HTR-8/SVneo (cell line): ENCODE measurements at places on chromosomes 11 and 22.
A peak's percentile ranks its signal among the peaks of the same experiment; 100 is the strongest.

DNA sequence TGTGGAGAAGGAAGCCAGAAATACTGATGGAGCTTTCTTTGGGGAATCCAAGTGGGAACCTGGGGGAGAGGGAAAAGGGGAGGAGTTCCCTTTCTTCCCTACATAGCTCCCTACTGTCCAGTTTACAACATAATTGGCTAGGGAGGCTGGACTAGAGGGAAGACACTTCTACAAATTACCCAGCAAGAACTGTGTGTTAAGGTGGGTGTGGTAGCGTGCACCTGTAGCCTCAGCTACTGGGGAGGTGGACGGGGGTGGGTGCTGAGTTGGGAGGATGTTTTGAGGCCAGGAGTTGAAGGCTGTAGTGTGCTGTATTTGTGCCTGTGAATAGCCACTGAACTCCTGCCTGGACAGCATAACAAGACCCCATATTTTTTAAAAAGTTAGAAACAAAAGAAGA, 74.0 kb downstream of the NAV2 start:
- no peak for DNase-seq

DNA sequence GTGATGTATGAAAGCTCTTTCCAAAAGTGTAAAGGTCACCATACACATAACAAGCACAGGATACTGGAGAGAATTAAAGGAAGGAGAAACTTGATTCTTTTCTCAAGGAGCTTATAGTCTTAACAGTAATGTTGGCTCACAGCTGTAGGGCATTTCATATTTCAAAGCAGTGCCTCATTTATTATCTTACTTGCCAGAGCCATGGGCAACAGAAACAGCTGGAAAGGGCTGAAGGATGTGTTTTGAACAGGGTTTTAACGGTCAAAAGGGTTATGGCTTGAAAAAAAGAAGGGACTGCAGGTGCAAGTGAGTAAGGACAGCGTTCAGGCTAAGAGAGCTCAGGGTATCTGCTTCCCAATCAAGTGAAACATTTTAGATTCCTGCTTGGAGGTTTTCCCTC, 2.7 kb upstream of the GRAMD1B start:
- no peak for DNase-seq

DNA sequence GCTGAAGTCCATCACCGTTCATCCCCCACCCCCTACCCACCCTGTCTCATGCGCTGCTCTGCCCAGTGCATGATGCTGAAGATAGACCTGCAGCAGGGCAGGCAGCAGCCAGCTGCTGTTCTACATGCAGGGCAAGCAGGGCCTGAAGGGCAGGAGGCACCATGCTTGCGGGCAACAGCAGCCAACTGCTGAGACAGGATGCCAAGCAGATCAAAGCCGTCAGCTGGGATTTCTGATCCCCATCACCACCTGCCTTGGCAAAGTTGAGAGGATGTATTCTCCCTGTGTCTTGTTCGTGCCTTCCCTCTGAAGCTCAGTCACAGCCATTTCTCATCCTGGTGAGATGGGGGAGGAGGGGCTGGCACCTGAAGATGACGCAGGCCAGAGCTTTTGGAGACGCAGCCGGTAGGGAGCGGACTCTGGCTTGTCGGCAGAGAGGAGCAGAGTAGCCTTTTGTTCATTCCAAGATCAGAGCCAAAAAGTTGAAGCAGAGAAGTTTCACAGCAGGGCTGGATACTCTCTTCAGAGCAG, 227.0 kb downstream of the GRIK4 start:
- DNase-seq: no peak

GRCh38 chr11:8097926-8098325, 16.9 kb downstream of the TUB start:
- no peak for DNase-seq

- DNase-seq: no peak
Observed at GRCh38 chr11:20051469-20052399, 108.5 kb downstream of the DBX1 start.

- DNase-seq: no peak
Observed at GRCh38 chr11:5719703-5720495, 16.3 kb upstream of the OR56B1 start.

- peak; percentile 17 for DNase-seq
Observed at GRCh38 chr11:17790453-17790852, 55.9 kb downstream of the KCNC1 start.

- DNase-seq: peak; percentile 39
Observed at GRCh38 chr11:35009191-35009943, 92.9 kb downstream of the PDHX start.

- peak; percentile 27 for DNase-seq
Observed at GRCh38 chr22:25025491-25026400, 73.2 kb downstream of the KIAA1671 start.

DNA sequence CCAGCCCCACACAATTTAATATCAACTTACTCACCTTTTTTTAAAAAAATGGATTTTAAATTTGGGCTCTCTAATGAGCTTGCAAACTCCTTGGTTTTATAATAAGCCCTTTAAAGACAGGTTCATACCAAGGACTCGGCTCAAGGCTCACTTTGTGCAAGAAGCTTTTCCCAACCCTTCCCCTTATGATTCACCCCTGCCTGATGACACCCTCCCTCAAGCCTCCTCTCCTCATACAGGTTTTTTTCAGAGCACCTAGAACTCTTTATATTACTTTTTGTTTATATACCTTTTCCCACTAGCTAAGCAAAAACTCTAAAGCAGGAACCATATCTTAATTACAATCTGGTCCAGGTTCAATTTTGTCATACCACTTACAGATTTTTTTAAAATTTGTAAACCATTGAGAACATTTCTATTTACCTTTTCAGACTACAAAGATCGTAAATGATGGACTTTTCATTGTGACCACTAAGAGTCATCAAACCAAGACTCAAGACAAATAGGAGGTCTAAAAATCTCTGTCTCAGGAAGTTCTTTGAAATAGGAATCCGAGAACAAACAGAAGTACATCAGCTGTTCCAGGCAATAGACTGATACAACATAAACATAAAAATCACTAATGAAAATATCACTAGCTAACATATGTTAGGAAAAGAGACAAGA, 13.1 kb upstream of the EXPH5 start:
- no peak for DNase-seq

- DNase-seq: no peak
Observed at GRCh38 chr11:45345491-45345890, 59.4 kb upstream of the SYT13 start.

DNA sequence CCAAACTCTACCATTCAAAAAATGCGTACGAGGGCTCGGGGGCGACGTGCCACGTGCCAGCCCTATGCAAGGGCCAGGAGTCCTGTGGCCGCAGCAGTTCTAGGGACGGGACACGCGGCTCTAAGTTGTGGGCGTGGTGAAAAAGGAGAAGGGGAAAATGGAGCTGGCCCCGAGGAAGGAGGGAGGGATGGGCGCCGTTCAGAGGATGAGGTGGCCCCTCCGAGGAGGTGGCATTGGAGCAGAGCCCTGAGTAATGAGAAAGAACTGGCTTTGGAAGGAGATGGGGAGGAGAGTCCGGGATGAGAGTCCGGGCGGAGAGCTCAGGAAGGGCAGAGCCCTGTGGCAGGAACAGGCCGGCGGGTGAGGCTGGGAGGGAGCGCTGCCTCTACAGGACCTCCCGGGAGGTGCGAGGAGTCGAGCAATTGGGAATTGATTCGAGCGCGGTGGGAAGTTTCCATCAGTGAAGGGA, 21.0 kb downstream of the OTUB1 start:
- DNase-seq: no peak

GRCh38 chr11:128936606-128937251, 5.9 kb downstream of the TP53AIP1 start:
- no peak for DNase-seq

- DNase-seq: peak; percentile 2
Observed at GRCh38 chr22:34111210-34111824, 191.0 kb upstream of the LARGE1 start.

- DNase-seq: no peak
Observed at GRCh38 chr11:6664551-6664950, 8.9 kb upstream of the DCHS1 start.

- no peak for DNase-seq
Observed at GRCh38 chr11:3795131-3796001, 2.0 kb downstream of the NUP98 start.

GRCh38 chr22:19750507-19751490, 9.8 kb upstream of the TBX1 start:
- peak; percentile 42 for DNase-seq

DNA sequence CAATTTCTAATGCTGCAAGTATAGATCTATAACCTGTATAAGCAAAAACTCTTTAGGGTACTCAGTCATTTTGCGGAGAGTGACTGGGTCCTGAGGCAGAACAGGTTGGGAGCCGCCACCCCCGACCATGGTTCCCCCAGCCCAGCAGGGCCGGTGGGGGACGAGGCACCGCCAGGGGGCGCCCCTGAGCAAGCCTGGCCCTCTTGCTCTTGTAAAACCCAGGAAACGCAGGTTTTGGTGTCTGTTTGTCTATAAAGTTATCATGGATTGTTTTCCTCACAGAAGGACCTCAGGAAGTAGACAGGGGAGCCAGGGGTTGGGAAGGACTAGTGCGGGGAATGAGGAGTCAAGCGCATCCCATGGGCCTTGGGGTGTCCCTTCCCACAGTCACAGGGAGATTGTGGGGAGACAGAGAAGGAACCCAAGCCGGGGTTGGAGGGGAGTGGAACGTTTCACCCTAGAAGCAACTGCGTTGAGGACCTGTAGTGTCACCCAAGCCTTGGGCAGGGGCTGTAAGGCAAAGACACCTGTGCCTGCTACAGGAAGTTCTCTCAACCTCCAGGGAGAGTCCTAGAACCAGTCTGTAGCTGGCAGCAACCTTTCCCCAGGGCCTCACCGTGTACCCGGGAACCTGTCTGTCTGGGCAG, 26.4 kb downstream of the KCTD17 start:
- DNase-seq: peak; percentile 56

DNA sequence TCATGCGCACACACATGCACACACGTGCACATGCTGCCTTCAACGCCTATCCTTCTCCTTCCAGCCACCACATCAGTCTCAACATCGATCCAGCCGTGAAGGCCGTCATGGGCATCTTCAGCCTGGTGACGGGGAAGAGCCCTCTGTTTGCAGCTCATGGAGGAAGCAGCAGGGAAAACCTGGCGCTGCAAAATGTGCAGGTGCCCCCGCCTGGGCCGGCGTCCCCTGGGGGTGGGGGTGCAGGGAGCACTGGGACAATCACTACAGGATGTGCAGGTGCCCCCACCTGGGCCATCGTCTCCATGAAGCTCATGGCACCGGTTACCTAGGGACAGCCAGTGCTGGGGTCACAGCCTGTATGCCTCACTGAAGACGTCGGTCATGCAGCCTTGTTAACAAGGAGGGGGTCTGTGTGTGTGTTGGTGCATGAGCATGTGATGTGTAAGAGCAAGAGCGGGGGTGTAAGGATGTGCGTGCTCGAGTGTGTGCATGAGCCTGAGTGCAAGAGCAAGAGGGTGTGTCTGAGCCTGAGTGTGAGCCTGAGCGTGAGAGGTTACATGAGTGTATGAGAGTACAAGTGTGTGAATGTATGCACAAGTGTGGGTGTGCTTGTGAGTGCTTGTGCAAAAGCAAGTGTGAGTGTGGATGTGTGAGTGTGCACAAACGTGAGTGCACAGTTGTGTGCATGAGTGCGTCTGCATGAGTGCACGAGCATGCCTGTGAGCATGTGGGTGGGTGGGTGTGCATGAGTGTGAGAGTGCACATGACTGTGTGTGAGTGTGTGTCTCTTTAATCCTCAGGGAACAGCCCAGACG, 31.5 kb downstream of the NADSYN1 start:
- no peak for DNase-seq

DNA sequence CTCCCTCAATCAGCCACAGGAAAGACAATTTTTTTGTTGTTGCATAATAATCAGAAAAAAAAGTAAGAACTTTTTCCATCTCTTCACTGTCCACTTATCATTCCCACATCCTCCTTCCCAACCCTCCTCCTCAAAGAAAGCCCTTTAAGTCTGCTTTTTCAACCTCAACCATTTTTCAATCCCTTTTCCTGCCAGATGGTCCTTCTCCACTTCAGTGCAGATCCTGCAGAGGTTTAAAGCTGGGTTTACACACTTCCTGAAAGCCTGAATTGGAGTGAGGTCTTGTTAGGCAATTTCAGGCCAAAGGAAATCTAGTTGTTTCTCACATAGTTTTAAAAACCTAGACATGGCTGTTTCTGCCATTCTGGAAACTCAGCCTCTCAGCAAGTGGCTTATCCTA, 78.3 kb downstream of the RPL27A start:
- no peak for DNase-seq

DNA sequence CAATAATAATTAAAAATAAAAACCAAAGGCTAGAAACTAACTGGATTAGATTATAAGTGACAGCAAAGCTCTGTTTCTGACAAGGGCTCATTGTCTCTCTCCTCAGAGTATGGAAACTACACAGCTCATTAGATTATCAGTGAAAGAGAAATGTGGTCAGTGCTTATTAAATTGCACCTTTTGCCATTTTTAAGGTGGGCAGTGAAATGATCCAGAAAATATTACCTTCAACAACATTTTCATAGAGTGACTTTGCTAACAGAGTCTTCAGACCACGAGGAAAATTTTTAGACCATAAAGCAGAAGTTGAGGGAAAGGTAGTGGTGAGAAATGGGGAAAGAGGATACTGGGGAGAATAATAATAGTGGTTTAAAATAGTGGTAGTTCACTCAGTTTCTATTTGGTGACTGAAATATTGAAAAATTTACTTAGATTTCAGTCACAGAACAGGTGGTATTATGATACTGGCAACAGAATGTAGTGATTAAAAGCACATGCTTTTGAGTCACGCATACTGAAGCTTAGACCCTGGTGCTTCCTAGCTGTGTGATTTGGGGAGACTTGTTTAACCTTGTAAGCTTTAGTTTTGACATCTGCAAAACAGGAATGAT, 684.0 kb upstream of the CCDC90B start:
- no peak for DNase-seq

- DNase-seq: no peak
Observed at GRCh38 chr11:112697391-112698178, 263.6 kb upstream of the NCAM1 start.
